NCI-H187 treated with DMSO at 0.1 percent for 48 hours (cell line): ENCODE measurements at places on chromosomes 5 and 9.

DNA sequence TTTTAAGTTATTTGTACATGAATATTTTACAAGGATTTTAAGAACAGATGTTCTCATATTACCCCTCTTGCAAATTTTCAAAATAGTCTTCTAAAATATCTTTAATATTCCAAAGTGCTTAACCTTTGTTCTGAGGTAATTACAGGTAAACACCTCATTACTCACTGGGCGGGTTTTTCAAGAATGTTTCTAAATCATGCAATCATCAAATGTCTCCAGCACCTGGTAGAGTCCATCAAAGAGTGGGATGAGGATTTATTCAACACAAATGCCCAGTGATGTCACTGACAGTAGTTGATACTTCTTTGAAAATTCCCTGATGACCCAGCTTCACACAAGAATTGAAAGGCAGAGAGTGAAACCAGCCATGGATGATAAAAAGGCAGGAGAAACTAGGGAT, 114.4 kb downstream of the SEC61B start:
- DNase-seq, result no peak

DNA sequence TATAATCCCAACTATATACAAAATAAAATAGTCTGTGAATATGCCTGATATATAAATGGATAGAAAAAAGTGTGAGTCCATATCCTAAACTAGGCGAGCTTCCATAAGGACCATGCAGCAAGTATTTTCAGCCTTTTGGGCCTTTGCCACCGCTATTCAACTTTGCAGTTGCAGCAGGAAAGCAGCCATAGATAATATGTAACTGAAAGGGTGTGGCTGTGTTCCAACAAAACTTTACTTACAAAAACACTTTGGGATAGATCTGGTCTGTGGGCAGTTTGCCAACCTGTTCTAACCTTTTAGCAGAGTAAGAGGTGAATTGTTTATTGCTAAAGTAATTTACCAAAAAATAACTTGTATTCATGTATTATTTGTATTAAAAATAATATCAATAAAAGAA, 127.8 kb upstream of the GPR151 start:
- no peak for DNase-seq

- no peak for DNase-seq
Observed at GRCh38 chr5:16539169-16539666, 73.6 kb upstream of the ZNF622 start.

DNA sequence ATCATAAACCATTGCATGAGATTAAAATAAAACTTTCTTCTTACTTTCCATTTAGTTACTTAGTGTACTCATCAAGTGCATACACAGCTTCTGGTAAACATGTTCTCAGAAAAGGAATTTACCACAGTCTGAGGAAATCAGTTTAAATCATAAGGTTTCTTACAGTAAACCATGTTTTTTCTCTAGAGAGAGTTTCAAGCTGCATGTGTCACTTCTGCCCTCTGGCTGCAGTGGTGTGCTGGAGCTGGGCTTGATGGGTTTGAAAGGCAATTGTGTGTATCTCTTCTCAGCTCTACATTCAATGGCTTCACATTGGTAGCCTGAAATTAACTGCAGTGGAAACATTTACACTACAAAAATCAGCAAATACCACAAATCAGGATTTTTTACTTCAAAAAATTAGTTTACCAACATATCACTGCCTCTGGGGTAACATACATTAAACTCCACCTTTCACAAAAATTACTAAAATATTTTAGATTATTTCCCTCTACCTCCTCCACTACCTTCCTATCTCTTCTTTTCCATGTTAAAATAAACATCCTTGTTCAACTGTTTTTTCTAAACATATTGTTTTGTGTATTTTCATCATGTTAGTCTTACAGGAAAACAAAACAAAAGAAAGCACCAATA, 414.3 kb downstream of the ANXA1 start:
- DNase-seq, result no peak

GRCh38 chr9:126411225-126411947, 84.8 kb downstream of the MVB12B start:
- no peak for DNase-seq

GRCh38 chr5:76696251-76696650, 19.7 kb upstream of the F2R start:
- DNase-seq, result no peak

DNA sequence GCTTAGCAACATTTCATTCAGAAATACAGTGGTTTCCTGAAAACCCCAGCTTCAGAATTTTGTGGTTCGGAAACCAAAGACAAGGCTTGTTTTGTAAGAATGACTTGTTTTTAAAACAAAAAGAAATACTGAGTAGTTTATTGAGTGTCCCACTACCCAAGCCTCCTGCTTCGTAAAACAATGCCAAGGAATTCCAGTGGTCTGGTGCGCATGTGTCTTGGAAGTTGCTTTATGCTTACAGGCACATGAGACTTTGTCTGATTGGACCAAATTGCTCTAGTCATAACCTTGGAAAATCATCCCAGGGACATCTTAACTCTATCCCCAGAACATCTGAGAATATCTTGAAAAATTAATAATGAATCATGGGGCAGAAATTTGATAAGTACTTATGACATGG, 77.1 kb upstream of the FST start:
- no peak for DNase-seq

DNA sequence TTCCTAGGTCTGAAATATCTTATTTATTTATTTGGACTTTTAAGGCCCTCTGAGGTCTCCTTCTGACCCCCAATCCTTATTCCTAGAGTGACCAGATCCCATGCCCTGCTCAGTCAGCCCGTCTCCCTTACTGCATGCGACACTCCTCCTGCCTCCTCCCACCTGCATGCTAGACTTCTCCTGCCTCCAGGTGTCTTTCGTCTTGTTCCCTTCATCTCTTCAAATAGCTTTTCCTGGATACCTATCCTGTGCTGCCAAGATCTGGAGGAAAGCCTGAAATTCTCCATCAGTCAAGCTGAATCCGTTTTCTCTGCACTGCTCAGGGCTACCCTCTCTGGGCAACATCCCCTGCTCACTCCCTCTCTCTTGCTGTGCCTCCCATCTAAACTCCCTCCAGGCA, 81.0 kb downstream of the PRDM6 start:
- no peak for DNase-seq

GRCh38 chr5:14587150-14587549, 5.6 kb downstream of the OTULINL start:
- no peak for DNase-seq

DNA sequence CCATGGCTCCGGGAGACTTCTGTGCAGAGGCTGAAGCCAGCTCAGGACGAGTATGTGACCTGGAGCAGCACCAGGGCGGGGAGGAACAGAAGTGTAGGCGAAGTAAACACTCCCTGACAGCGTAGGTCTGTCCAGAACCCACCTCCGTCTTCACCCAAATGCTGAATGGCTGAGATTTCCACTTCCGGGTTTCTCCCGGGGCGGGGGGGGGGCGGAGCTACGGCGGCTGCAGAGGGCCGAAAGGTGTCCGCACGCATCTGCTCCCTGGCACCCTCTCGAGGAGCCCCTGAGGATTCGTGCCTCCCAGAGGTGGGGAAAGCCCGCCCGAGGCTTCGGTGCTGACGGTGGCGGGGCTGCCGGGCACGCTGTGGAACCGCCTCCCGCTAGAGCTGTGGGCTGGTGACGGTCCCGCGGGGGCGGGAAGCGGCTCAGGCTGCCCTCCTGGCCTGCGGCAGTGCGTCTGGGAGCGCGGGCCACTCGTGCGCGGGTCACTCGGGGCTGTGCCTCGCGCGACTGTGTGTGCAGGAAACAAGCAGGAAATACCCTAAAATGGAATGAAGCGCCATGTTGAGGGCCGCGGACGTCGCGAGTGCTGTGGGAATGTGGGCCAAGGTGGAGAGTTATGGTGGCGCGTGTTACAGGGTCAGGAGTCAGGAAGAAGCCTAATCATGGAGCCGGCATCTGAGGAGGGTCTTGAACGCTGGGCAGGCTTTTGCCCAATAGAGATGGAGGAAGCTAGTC, 1425.4 kb downstream of the FOXD4L5 start:
- DNase-seq, result no peak

DNA sequence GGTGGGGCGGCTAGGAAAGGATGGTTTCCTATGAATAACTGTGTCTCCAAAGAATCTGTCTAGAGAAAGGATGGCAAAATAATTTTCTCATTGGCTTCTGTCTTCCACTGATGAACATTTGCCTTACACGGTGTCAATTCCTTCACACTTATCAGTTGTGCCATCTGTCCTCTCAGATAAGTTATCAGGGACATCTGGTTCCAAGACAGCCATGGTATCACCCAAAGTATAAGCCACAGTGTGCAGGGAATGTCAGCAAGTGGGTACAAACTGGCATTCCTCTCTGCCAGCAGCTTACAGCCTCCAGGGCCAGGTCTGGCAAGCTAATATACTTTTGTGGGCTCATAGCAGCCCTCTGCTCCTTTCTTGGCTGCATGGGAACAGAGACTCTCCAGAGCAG, 1092.0 kb downstream of the EFNA5 start:
- DNase-seq, result no peak

- no peak for DNase-seq
Observed at GRCh38 chr5:3996707-3997336, 401.2 kb downstream of the IRX1 start.

DNA sequence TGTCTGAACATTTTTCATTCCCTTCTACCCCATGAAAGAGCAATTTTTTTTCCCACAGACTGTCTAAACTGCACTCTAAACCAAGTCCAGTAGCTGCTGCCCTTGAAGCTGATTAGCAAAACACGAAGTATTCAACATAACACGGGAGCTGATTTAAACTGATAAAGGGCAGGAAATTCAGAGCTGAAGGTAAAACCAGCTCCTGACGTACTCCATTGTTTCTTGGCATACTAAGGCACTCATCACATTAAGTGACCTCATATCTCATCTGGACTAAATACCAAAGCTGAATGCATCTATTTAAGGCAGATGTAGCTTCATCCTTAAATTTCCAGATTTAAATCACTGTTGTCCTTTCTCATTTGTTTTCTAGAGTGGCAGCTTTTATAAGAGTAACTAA, 12.0 kb downstream of the GDF9 start:
- DNase-seq, result no peak

DNA sequence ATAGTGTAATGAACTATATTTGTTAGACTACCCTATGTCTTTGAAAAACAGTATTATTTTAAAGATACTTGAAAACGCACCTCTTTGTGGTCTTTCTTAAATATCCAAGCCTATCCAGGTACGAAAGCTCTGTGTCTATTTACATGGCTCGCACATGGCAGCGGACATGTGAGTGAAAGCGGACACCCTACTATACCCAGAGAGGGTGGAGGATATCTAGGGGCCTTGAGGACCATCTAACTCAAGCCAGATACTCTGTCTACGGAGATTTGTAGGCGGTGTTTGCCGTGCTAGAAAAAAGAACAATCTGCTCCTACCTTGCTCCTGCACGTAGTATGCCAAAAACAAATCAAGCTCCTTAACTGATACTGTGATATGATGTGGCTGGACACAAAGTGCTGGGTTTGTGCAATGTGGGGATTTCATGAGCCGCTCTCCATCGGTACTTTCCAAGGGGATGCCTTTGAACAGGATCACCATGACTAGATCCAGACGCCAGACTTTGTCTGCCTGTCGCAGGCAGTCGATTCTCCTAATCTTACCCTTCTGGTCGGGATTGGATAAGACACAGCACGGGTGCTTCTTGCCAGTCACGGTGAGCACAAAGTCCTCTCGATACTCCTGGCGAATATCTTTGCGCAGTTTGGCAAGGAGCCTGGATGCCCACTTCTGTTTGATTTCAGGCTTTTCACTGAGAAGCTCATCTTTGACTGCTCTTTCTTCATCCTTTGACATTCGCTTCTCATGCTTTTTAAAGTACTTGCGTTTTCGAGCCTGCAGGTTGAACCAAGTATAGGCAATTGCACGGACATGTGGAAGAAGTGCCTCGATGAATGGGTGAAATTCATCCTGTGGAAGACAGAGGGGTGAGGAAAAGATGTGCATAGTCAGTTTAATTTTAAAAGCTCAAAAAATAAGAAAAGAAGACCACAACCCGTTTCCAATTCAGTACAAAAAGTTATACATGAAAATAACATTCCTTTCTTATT, 7.0 kb downstream of the NFIB start:
- no peak for DNase-seq

GRCh38 chr9:89676281-89676680, 71.5 kb downstream of the GADD45G start:
- peak; percentile 60 for DNase-seq

GRCh38 chr9:33924978-33925797, 108.2 kb downstream of the UBE2R2 start:
- DNase-seq, result no peak

DNA sequence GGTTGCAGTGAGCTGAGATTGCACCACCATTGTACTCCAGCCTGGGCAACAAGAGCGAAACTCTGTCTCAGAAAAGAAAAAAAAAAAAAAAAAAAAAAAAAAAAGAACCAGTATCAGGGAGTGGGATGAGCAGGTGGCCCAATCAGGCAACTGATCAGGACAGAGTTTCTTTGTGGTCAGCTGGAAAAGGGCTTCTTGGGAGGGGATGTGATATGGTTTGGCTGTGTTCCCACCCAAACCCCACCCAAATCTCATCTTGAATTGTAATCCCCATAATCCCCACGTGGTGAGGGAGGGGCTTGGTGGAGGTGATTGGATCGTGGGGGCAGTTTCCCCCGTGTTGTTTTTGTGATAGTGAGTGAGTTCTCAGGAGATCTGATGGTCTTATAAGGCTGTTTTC, 4.7 kb upstream of the GCNT1 start:
- DNase-seq, result no peak

DNA sequence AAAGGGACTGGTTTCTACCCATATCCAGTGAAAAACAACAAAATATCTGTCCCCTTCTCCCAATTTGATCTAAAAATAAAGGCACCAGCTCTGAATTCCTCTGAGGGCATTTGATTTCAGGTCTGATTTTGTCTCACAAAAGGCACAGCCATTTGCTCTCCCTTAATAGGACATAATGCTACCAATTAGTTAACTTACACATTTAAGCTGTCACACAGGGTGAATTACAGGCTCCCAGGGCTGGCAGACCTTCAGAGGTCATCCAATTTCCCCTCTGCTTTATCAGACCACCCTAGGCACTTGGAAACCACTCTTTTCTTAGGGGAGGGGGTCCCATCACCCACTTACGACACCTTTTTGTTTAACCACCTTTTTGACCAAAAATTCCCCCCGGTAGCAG, 319.9 kb downstream of the SPOCK1 start:
- no peak for DNase-seq

DNA sequence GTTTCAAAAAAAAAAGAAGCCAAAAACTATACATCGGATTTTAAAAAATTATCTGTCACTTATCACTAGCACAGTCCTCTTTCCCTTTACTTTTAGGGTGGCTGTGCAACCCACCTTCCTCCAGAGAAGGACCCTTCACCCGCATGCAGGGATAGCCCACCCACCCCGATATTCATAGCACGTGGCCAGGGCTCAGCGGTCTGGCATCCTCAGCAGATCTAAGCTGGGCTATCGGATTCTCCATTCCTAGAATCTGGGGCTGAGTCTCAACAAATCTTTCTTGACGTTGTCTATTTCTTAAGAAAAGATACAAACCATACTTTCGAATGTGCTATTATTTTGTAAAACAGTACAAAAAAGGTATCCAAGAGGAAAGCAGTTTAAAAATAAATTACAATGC, 70.9 kb downstream of the MYO10 start:
- DNase-seq, result no peak

DNA sequence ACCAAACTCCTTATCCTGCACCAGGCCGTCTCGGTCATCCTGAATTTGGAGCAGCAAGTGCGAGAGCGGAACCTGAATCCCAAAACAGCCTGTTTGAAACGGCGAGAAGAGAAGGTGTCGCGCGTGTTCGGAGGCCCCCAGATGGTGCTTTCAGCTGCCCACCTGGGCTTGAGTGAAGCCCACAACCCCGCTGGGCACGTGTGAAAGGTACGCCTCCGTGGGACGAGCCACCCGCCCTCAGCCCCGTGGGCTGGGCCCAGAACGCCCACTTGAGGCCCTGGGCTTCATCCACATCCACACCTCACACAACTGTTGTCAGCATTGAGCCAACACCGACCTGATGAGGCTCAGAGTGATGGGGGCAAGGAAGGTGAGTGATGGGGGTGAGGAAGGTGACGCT, 72.8 kb downstream of the INSL6 start:
- DNase-seq, result no peak
